ENCODE measurements at places on chromosomes 5 and 9. TPM values are rescaled to one million over a fixed set of nuclear protein-coding genes. Genes with fewer than 3 reads are reported as not detected.

FOXD1 gene
- not detected for total RNA-seq

- DNase-seq: no peak
These were observed 18.3 kb downstream of the PARP8 start for GRCh38 chr5:50684721-50685120.

DNA sequence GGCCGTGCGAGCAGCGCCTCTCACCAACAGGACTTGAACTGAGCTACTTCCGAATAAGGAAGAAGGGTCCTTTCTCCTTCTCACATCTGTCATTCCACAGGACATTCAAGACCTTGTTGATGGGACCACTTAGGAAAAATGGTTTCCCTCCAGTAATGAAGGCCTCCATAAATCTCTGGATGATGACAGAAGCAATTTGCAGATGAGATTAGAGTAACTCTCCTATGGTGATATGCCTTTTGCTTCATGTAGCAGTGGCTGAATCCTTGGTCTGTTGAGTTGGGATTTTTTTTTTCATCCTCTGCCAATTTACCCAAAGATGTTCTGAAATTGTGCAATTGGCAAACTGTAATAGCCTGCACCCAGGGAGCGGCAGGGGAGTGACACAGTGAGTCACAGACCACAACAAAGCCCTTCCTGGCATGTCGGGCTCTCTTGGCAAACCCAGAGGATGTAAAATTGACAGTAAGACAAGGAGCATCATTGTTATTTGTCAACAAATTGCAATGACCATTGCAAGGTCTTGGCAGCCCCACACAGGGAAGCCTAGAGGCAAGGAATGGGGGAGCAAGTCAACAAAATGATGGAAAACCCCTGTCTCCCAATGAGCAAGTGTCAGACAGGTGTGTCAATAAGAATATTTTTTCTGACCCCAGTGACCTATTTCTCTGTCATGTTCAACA lies 275.9 kb downstream of the ACTL7B start:
- DNase-seq: no peak

DNA sequence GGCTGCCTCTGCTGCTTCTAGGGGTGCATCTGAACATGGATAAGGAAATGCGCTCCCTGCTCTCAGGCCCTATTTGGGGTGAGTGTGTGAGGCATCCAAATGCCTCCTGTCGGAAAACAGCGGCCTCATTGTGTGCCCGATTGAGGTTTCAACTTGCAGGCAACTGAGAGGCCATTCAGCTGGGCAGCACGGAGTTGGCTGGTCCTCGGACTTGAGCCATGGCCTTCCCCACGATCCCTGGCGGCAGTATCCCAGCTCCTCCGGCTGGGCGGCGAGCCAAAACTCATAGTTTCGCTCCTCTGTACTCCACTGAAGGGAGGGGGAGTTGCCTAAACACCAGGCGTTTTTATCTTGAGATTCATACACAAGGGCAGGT lies 597.3 kb upstream of the SGCD start:
- DNase-seq: no peak

GRCh38 chr9:127739614-127740330 lies 4.7 kb upstream of the TOR2A start:
- no peak for DNase-seq

DNA sequence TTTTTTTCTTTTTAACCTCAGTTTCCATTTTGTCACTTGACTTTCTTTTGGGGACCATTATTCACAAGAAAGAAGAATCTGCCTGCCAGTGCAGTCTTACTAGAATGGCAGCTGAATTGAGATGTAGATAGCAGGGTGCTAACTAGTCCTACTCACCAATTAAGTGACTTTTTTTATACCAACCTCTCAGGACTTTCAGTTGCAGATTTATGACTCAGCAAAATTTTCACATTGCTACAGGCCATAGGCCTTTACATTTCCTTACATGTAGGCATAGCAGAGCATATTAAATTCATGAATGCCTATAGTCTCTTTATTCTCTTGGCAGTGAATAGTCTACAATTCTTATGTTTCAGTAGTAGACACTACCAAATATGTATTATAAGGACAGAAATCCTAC lies 54.0 kb upstream of the FKTN start:
- peak; percentile 5 for DNase-seq

AK8 gene
- total RNA-seq: not detected

DNA sequence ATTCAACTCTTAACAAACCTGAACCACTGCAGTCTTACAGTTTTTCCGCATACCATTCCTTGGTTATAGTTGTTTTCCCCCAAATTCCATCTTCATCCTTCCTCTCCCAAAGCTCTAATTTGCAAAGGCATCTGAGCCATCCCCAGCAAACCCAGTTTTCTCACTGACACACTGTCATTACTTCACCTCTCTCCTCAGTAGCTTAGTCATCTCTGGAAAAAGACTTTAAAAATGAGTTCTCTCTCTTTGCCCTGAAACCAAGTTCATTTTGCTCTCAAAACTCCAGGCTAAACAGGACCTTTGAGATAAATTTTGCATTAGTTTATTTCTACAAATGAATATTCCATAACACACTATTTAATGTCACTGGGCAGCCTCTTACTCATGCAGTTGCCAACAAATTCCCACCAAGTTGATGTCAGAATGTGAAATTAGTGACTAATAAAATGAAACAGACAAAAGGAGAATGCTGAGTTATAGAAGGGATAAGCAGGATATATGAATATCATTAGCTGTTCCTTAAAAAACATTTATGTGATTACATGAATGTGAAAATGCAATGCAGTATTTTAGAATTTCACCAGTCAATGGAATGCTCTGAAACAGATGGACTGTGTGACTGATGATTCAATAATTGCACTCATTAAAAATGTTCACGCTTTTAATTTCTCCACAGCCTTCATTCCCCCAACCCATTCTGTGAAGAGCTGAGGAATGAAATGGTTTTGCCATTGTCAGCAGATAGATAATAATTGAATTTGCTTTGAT lies 107.4 kb upstream of the DMAC1 start:
- DNase-seq: no peak
